Activated naive CD4-positive, alpha-beta T cell treated with anti-CD3 and anti-CD28 coated beads, Interleukin-2, amount 50 U/mL, for 16 hours (primary cell): ENCODE measurements at places on chromosomes 1 and 21.

DNA sequence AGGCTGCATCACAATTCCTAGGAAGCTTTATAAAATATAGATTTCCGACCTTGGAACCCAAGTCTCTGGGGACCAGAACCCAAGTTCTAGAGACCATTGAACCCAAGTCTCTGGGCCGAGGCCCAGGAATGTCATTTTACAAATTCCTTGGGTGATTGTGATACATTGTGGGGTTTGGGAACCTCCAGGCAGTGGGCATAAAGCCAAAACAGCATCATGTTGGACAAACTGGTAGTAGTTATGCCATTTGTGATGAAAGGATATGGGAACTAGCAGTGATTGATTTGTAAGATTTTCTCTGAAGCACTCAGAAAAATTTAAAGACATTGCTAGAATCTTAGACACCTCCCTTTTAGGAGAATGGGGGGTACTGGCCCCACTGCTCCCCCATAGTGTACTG is 160.2 kb downstream of the HIVEP3 start:
- DNase-seq = no peak

DNA sequence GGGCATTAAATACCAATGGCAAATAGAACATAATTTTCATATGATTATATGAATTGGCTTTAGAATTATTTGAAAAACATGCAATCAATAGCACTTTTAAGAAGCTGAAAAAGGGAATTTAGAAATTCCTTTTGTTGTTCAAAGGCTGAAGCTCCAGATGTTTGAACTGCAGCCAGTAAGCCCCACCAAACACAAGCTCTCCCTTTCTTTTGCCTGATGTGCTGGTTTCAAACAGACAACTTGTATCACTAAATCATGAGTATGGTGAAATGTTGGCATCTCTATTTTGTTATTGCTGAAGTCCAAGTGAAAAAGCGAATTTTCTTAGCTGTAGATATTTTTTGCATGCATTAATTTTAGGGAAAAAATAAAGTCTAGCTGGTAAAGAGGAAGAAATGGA is 27.5 kb upstream of the NCAM2 start:
- DNase-seq = no peak

- DNase-seq = no peak
Measured at GRCh38 chr1:87830432-87830978, 501.8 kb downstream of the LMO4 start.

GRCh38 chr1:58818976-58819375 is 35.1 kb upstream of the JUN start:
- no peak for DNase-seq

DNA sequence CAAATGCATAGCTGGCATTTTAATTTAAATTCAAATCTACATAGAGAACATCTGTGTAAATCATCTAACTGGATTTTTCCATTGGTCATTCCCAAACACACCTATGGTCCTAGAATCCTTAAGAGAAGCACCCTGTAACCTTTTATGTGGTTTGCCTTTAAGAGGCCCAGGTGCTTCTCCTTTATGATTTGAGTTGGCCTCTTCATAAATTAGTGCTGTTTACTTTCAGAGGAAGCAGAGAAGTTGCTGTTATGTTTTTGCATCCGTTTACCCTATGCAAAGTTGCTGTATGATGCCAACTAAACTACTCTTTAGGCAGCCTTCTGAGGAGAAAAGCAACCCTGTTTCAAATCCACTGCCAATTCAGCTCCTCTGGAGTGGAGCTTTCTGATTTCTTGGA is 193.8 kb downstream of the HS2ST1 start:
- no peak for DNase-seq

DNA sequence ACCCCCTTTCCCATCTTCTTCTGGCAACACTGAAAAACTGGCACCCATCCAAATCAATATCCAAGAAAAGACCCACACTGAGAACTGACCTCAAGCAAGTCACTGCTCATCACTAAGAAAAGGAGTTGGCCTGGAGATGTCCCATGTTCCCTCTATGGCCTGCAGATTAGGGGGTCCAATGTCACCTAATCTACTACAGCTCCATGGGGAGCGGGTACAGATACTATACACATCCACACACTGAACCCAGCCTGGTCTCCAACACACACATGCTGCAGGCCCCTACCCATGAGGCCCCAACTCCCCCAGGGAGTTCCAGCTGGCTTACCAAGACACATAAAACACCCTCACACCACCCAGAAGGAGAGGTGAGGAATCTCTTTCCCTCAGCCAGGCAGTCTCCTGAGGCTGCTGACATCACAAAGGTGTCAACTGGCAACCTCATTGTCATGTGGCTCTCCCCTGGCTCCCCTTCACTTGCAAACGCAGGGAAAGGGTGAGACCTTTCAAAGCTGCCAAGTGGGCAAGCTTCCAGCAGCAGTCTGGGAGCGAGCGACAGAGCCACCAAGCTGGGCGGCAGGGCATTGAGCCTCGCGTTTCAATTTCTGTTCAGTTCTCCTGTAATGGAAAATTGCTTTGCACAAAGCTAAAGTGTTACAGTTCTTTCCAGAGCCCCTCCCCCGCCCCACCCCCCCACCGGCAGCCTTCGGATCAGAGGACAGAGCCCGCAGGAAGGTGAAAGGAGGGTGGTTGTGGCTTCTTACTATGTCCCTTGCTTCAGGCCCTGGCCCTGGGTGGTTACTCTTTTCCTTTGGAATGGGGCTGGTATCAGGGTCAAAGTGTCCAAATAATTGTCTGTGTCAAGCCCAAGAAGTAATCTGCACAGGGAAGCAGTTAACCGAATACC is at the start of gene LRRC52:
TSS of gene LRRC52 (plus strand) at position 469 of the 907 bp plus-strand sequence. CDS start at position 766, 297 bp downstream.
- no peak for DNase-seq

GRCh38 chr1:235622936-235623779 is 26.4 kb downstream of the GNG4 start:
- DNase-seq = no peak

DNA sequence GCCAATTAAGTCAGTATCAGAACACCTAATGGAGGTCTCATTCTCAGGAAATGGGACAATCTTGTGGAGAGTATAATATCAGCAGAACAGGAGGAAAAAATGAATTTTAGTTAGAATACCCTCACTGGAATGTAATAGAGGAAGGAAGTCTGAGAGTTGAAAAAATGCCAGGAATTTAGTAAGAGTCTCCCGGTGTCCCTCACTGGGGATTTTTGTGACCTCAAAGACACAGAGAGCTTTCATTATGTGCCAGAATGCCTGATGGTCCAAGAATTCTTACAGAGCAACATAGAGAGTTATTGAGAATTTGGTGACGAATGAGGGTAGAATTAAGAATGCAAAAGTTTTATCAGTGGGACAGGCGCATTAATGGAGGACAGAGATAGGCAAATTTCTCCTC is 443.5 kb upstream of the B3GALT2 start:
- no peak for DNase-seq

DNA sequence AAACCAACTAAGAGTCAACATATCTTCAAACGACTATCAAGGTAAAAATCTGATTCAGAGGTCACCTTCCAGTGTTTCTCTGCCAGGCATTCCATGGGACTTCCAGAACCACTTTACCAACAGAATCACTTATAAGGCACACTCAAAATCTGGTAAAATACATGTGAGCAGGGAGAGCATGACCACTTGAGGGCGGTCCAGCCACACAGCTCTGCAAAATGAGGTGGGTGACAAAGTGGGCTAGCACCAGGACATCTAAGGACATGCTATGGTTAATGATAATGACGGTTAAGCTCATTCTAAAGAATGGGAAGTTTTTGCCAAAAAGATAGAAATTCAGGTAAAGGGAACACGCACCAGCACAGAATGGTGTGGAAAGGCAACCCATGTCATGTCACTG is 24.5 kb upstream of the GLIS1 start:
- DNase-seq = no peak

DNA sequence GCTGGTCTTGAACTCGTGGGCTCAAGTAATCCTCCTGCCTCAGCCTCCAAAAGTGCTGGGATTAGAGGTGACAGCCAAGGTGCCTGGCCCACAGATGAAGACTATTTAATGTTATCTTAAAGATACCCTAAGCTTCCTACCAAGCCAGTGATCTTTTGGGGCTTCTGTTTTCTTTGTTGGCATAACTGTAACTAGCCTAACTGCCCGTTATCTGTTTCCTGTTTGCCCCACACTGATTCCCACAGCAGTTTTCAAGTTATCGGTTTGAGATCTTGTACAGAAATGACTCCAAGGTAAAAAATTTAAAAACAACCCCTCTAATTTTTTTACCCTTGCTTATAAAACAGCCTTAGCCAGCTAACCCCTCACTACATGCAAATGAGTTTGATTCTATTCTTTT is 12.4 kb downstream of the SELL start:
- no peak for DNase-seq

DNA sequence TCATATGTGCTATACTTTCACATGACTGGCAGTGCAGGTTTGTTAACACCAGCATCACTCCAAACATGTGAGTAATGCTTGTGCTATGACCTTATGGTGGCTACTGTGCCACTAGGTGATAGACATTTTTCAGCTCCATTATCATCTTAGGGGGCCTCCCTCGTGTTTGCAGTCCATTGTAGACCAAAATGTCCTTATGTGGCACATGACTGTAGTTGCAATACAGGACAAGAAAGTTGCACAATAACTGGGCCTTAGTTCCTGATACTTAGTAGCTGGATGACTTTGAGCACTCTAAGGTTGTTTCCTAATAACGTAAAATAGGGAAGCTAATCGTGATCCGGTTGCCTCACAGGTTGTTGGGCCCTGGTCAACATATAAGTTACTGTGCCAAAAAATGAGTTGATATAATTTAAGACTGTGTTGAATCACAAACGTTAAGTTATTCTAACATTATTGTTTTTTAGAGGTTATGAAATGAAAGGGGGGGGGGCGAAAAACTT is 511 bp upstream of the SNX27 start:
- DNase-seq = no peak

GRCh38 chr1:171250263-171250662 is 2.0 kb downstream of the FMO1 start:
- DNase-seq = no peak

- DNase-seq = no peak
Measured at GRCh38 chr1:241611063-241611462, 29.1 kb downstream of the CHML start.

GRCh38 chr1:76587212-76587611 is 280.1 kb upstream of the ST6GALNAC5 start:
- DNase-seq = no peak

DNA sequence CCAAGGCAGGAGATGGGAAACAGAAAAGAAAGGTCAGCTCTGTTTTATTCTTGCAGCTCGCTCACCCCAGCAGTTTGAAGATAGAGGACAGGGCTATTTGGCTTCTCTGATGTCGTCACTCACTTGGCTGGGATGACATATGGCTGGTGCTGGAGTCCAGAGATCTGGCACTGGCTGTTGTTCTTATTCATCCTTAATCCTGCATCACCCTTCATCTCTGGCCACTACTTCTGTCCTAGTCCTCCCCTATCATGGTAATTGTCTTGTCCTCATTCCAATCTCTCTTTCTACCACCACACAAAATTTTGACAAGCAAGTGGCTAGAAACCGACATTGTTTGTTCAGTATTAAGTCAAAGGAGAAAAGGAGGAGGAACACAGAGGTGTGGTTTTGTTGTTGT is 103.8 kb upstream of the PDE4B start:
- no peak for DNase-seq

DNA sequence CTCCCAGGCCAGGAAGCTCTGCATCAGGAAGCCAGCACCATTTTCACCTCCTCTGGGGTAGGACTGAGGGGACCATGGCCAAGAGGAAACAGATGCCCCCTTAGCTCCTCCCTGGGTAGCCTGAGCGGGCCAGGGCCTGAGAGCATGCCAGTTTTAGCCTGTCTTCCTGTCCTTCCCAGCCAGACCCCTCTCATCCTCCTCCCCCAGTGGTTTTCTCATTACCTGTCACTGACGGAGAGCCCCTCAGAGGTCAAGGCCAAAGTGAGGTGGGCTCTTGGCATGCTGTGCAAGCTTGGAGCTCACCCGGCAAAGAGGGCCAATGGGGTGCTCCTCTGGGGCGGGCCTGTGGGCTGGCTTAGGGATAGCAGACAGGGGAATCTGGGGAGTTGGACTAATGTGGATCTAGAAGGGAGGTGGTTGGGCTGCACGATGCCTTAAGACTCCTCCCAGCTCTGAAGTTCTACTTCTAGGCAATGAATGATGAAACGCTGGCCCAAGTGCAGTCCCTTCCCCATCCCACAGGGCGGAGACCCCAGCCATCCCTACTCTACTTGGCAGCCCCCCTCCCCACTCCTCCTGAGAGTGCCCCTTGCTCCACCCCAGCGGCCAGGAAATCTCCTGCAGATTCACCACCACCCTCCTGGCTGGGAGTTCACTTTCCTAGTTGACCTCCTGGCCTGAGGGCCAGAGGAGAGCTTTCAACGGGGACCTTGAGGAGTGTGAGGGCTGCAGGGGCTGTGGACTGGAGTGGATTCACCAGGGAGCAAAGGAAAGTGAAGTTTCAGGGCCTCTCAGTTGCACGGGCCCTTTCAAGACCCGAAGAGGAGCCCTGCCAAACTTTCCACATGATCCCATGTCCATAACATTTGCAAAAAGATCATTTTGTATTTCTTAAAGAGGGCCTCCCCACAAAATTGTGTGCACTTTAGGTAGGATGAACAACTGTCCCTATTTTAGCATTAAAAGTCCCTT is 9.4 kb upstream of the LMNA start:
- DNase-seq = no peak

GRCh38 chr21:32921632-32922230 is 104.0 kb upstream of the OLIG2 start:
- DNase-seq = peak; percentile 52
